Endothelial cell (in vitro differentiated cells): ENCODE measurements at places on chromosomes 4 and X. TPM values are rescaled to one million over a fixed set of nuclear protein-coding genes. Genes with fewer than 3 reads are reported as not detected.

HDAC8 gene
- total RNA-seq: 29.4 TPM

CSAG1 gene
- 5.1 TPM for total RNA-seq

ALAS2 gene
- not detected for total RNA-seq

AFP gene
- total RNA-seq: not detected

PGAM4 gene
- not detected for total RNA-seq

DNA sequence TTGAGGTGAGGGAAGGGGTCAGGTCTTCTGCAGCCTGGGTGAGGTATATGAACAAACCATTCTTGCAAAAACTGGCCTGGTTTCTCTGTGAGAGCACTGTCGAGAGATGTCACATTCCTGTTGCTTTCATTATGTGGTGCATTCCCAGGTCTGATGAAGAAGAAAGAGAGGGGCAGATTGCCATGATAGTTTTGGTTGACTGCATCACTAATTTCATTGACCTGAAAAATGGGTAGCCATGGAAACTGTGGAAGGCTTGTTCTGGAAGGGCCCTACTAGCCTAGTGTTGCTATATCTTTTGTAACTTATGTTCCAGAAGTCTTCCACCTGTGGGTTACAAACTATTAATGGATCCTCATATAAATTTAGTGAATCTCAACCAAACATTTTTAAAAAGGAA is 32.9 kb upstream of the CYBB start:
- no peak overlapping the region for H3K4me3 ChIP-seq
- no peak overlapping the region for H3K27ac ChIP-seq
- no peak for DNase-seq
- no peaks in the 10 kb centered on the region for H3K4me1 ChIP-seq
- H3K36me3 ChIP-seq: no peaks in the 10 kb centered on the region

- H3K27me3 ChIP-seq: peaks cover 12% of the 10 kb centered on the region
- H3K27ac ChIP-seq: no peak overlapping the region
- no peak for DNase-seq
- H3K4me3 ChIP-seq: no peak overlapping the region
Observed at GRCh38 chr4:1469607-1470392, 63.6 kb upstream of the NKX1-1 start.

DNA sequence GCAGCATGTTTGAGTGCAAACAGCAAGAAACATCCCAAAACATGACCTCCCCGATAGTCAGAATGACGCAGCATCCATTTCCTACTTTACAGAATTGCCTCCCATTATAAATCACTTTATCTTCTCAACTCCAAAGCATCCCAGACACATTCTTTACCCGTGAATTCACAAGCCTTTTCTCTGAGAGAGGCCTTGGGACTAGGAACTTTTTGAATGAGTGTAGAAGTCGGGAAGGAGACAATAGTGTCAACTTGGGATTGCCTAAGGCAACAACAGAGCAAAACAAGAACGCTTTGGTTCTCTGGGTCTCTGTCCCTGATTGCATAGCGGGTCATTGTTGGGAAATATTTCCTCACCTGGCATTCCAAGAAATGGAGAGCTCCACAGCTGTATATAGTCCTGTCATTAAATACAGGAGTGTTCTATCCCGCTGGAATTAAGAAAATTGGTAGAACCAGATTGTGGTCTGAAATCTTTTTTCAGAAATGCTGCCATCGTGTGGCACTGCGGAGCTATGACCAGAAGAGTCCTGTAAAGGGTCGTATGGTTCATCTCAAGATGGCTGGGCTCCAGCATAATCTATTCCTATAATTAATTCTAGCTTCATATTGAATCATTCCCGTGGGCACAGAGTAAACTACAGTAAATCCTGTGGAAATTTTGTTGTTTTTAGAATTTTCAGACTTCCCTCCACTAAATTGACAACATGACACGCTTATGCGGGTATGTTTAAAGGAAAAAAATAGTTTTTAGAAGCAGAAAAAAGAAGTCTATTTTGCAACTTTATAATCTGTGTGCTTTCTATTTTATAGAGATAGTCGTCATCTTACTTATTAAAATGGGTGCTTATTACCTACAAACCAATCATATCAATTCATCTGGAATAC is 2.0 kb upstream of the SPP1 start:
- no peak overlapping the region for H3K27ac ChIP-seq
- peaks cover 4% of the 10 kb centered on the region for H3K4me1 ChIP-seq
- peaks cover 2% of the 10 kb centered on the region for H3K27me3 ChIP-seq
- H3K36me3 ChIP-seq: no peaks in the 10 kb centered on the region

GRCh38 chr4:102505708-102506107 is 4.5 kb downstream of the NFKB1 start:
- peaks cover 5% of the 10 kb centered on the region for H3K36me3 ChIP-seq
- DNase-seq: no peak
- peaks cover 21% of the 10 kb centered on the region for H3K4me1 ChIP-seq
- H3K4me3 ChIP-seq: no peak overlapping the region
- H3K27me3 ChIP-seq: peaks cover 4% of the 10 kb centered on the region
